ENCODE measurements at places on chromosomes 1 and 21.

DNA sequence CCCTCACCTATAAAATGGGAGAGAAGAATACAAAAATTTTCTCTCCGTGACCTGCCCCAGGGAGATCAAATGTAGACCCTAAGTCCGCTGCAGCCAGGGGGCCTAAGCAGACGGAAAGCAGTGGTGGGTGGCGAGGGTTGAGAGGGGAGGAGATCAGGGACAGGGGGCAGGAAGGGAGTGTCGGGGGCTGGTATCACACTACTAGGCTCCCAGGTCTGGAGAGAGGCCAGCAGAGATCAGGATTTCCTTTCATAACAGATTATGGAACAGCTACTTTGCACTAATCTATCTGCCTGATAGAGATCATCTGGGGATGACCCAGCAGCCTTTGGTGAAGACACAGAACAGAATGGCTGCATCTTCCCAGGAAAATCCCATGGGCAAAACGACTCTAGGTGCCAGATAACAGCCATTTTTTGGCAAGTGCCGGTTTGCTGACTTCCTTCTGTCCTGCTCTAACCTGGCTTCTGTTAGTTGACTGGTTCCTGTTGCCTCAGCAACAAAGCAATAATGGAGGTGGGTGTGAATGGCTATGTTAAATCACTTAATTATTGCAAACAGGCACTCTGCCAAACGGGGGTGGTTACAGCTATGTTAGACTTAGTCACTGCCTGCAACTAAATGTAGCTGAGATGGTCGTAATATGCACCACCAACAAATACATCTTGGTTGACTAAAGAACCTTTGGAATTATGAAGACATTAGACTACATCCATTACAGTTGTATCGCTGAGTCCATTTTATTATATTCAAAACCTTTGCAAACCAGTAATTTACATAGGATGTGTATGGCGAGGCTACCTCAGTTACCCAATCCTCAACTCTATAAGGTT, 30.0 kb upstream of the EPS8L3 start:
- peak; percentile 64 for DNase-seq

GRCh38 chr1:226457307-226457712, 49.4 kb upstream of the PARP1 start:
- DNase-seq = no peak

GRCh38 chr1:242033447-242033846, 34.5 kb upstream of the MAP1LC3C start:
- DNase-seq = no peak

- DNase-seq = no peak
Measured at GRCh38 chr1:204818998-204819397, 51.7 kb upstream of the NFASC start.

DNA sequence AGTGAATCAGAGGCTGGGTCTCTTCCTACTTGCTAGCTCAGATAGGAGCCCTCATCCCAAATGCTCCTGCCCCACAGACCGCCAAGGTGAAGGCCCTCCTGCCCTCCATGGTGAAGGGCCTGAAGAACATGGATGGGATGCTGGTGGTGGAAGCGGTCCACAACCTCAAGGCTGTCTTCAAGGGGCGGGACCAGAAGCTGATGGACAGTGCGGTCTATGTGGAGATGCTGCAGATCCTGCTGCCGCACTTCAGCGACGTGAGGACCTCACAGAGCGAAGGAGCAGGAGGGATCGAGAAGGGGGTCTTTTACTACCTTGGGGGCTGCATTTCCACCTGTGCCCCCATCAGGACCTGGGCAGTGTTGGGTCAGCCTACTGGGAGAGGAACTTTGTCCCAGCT, 14.6 kb upstream of the TTC4 start:
- DNase-seq = no peak

GRCh38 chr1:217052626-217053025, 329.4 kb upstream of the ESRRG start:
- DNase-seq = no peak

- no peak for DNase-seq
Measured at GRCh38 chr1:214289574-214290272, 8.8 kb downstream of the SMYD2 start.

DNA sequence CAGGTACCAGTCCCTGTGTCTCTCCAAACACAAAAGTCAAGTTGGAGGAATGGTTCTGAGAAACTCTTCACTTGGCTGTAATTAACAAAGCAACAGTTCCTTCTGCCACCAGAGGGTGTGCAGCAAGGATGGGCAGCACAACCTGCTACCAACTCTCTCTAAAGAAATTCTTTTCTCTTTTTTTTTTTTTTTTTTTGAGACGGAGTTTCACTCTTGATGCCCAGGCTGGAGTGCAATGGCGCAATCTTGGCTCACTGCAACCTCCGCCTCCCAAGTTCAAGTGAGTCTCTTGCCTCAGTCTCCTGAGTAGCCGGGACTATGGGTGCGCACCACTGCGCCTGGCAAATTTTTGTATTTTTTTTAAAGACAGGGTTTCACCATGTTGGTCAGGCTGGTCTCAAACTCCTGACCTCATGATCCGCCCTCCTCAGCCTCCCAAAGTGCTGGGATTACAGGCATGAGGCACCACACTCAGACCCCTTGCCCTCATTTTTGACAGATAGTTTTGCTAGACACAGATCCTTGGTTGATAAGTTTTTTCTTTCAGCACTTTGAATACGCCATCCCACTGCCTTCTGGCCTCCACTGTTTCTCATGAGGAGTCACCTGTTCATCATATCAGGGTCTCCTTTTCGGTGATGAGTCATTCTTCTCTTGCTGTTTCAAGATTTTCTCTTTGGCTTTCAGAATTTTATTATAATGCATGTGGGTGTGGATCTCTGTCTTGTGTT, 12.1 kb upstream of the DEGS1 start:
- peak; percentile 42 for DNase-seq

DNA sequence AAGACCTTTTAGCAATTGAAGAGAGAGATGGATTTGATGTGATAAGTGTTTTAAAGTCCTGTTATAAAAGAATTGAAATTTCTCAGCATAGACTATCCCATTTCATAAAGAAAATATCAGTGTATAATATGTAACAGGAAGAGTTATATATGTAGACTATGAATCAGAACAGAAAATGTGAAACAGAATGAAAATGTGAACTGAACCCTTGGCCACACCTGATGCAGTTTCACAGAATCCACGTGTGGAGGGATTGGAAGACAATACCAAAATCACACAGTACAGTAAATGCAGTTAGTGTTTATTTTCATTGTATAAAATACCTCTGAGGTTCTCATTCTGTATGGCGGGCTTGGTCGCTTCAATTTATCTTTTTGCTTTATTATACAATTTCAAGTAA, 9.9 kb upstream of the SLAMF1 start:
- no peak for DNase-seq

DNA sequence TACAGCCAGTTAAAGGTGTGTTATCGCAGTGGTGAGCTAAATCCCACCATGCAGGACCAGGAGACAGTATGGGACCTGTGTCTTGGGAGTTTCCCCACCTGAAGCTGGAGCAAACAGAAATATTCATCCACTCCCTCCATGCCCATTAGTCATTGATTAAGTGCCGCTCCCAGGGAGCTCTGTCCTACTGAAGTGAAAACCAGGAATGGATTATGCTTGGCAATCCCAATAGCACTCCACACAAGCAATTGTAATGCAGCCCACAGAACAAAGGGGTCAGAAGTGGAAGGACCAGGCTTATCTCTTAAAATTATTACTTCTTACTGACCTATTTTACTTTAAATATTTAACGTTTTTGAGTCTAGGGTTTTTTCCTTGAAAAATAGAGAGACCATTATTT, 1005.4 kb downstream of the ADGRL2 start:
- no peak for DNase-seq
